Right forelimb (tissue), 1 donor: ENCODE measurements at places on chromosomes 2 and 18.

GRCh38 chr2:55175254-55176093 lies 56.6 kb downstream of the CLHC1 start:
- DNase-seq: no peak

GRCh38 chr2:178112202-178113152 lies at the start of gene RBM45:
Gene RBM45 (plus strand): TSS chr2:178112437. CDS start chr2:178112547, 110 bp downstream.
- peak; percentile 92 for DNase-seq

DNA sequence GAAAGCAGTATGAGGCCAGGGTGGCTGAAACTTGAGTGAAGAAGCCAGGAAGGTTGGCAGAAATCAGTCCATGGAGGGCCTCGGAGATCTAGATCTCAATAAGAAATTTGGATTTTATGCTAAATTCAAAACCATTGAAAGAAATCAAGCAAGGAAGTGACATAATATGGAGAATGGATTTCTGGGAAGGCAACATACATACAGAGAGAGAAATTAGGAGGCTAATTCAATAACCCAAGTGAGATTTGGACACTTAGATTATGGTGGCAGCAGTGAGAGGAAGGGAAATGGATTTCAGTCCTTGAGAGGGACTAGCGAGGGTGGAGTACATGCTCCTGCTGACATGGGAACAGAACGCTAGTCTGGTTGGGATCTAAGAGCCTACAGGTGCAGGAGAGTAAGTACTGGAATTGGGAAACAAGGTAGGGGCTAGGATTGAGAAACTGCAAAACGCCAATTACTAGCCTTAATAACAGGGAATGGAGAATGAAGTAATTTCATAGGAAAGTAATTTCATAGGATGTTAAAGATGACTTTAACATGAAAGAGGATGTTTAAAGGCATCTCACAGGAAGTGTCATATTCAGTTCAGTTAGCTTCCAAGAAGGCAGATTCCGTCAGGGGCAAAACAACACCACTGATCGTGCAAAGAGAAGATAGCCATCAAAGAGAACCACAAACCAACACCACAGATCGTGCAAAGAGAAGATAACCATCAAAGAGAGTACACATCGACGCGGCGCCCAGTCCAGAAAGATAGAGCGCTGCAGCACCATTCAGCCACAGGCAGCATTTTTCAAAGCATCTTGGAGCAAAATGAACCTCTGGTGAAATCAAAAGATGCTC lies 27.2 kb downstream of the CDKL4 start:
- DNase-seq: no peak

DNA sequence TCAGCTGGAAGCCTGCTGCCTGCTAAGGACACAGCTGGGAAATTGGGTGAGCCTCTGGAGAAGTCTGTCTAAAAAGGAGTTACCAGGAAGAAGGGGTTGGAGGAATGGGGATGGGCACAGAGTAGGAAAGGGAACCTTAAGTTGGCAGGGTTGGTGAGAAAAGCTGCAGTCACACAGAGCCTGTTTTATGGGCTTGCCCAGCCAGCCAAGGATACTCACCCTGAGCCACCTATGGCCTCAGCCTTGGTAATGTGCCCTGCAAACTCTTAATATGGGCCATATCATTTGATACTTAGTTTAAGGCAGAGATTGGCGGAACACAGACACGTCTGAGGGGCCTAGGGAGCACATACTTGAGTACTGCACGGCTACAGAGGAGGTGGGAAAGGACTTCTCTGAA lies 418.3 kb upstream of the RAB12 start:
- no peak for DNase-seq
